Esophagus squamous epithelium (tissue), 5 donors: ENCODE measurements at places on chromosomes 11 and 22.
A peak's percentile ranks its signal among the peaks of the same experiment; 100 is the strongest.

DNA sequence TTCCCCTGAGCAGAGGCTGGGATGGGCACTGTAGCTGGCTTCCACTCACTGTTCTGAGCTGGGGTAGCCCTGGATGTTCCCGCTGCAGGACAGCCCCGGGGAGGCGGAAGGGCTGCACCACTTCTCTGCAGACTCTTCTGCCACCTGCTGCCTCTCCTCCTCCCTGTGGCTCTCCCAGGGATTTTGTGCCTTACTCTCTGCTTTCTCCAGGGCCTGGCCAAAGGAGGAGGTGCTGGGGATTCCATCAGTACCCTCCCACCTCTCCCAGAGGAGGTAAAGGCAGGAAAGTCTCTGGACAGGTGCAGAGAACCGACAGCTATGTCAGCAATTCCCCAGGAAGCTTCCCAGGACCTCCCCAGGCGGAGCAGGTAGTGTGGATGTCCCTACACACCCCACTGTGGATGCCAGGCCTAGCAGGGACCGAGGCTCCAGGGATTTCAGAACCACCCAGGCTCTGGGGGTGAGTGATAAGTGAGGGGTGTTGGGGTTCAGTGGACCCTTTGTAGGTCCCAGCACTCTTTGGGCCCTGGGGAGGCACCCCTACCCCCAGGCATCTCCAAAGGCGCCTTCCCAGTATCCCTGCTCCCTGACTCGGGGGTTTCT, 11.3 kb downstream of the DUSP8 start:
- DNase-seq, result no peak

GRCh38 chr11:20088397-20089225, 71.7 kb downstream of the DBX1 start:
- DNase-seq, result no peak

DNA sequence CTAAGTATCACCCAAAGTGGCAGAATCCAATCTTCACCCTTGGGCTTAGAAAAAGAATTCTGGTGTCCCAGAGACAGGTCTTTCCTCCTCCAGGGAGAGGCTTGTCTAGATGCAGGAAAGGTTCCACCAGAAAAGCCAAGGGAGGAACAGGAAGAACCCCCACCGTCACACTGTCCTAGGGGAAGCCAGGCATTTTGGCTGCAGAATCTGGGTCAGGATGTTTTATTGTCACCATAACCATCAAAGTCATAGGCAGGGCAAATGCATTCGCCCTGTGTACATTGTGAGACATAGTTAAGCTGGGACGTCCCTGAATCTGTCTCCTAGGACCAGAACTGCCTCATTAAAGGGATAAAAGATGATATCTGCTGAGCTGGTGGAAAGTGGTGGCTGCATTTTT, 590.5 kb downstream of the OPCML start:
- no peak for DNase-seq

GRCh38 chr11:48141475-48142122, 75.0 kb upstream of the OR4B1 start:
- no peak for DNase-seq

DNA sequence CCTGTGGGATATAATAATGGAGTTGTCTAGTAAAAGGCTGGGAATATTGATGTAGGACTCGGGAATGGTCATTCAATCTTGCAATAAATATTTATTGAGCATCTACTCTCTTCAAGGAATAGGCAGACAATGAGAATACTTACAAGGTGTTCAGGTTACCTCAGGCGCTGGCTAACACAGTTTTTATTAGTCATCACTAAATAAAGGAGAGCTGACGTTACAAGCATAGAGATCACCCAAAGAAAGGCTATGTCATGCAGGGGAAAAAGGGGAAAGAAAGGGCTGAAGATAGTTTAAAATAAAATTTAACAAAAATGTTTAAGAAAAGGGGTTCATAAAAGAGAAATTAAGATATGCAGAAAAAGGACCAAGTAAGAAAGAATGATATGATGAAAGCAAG, 15.8 kb upstream of the CTSC start:
- DNase-seq, result no peak

- no peak for DNase-seq
Observed at GRCh38 chr11:125365196-125365931, 130.7 kb downstream of the FEZ1 start.

DNA sequence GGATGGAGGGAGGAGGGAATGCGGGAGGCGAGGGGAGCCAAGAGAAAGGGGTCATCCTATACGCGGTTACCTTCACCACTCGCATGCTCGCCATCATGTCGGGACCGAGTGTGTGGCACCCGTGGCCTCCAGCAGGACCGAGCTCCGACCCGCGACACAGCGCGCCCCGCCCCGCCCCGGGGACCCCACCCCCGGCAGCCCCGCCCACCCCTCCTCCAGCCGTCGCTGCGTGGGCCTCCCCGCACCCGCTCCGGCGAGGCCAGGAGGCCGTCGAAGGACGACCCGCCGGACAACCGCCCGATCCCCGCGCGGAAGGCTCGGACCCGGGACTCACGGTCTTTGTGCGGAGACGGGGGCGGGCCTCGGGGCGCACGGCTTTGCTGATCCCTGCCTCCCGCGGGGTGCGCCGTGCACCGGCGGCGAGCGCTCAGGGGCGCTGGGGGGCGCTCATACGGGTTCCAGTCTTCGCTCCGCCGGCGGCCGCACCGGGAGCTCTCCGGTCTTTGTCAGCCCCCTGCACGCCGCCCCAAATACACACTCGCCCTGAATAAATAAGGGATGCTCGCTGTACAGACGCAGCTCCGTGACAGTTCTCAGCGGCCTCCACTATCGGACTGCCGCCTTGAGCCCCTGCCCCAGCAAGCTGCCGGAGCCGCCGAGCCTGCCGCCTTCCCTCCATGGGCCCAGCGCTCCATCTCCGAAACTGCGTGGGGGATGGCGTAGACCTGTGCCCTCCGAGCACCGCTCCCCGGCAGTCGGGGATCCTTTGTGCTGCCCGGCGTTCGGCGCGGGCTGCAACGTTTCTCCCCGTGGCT, at the start of gene UBE2L6:
Gene UBE2L6, minus strand, starts transcription at position 158 of the 815 bp plus-strand sequence. Its CDS starts 61 bp downstream, at position 97.
- peak; percentile 21 for DNase-seq

GRCh38 chr11:2462986-2463765, 18.4 kb downstream of the KCNQ1 start:
- DNase-seq, result no peak

DNA sequence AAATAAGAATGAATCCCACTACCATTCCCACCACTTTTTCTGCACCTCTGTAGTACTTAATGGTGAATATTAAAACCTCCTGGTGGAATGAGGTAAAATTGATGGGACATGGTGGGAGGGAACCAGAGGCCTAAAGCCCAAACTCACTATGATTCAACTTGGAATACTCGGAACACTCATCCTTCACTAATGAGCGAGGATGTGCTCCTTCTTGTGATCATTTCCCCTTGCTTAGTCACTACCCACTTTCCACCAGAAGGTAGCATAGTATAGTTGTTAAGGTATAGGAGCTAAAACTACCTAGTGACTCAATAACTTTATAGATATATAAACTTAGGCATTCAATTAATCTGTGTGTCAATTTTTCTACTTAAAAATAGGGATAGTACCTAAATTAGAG, 728.9 kb downstream of the OPCML start:
- no peak for DNase-seq

GRCh38 chr11:925158-925495, 543 bp upstream of the AP2A2 start:
- no peak for DNase-seq

DNA sequence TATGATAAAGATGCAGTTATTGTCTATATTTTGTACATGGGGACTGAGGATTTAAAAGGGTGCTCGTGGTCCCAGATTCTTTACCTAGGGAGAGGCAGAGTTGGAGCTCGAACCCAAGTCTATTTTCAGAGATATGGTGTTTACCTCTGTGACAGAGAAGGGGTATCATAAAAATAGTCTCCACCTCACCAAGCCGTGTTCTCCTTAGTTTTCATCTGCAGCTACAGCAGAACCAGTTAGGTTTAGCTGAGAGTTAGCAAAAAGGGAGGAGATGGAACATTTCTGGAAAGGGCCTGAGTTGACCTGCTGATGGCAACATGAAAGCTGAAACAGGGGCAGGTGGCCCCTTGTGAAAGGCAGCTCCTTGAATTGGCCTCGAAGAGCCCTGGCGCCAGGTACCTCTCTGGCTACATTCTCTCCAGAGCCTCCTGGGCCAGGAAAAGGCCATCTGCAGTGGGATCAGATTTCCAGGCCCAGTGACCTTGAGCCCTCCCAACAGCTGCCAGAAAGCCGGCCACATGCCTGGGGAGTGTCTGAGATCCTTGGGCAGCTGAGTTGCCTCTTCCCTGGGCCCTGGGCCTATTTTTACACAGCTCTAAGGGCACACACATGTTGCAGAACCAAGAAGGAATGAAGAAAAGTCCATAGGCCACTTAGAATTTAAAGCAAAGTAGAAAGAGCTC, 136.6 kb downstream of the NAV2 start:
- DNase-seq, result no peak

DNA sequence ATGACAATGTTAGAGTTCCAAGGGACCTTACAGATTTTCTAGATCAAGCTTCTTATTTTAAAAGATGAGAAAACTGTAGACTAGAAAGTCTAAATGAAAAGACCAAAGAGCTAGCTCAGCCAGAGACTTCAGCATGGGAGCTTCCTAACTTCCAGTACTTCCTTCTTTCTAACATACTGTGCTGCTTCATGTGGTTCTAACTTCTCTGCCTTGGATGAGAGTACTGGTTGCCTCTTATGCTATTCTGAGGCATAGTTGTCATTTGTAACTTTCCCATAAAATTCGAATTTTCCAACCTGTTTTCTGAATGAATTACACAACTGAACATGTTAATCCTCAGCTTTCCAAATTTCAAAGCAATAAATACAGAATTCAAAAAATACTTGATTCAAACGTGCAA, 1.8 kb downstream of the MTMR2 start:
- no peak for DNase-seq

GRCh38 chr11:44928816-44929215, 21.9 kb downstream of the TP53I11 start:
- DNase-seq, result no peak

GRCh38 chr11:110870816-110871522, 158.7 kb upstream of the ARHGAP20 start:
- DNase-seq, result no peak

DNA sequence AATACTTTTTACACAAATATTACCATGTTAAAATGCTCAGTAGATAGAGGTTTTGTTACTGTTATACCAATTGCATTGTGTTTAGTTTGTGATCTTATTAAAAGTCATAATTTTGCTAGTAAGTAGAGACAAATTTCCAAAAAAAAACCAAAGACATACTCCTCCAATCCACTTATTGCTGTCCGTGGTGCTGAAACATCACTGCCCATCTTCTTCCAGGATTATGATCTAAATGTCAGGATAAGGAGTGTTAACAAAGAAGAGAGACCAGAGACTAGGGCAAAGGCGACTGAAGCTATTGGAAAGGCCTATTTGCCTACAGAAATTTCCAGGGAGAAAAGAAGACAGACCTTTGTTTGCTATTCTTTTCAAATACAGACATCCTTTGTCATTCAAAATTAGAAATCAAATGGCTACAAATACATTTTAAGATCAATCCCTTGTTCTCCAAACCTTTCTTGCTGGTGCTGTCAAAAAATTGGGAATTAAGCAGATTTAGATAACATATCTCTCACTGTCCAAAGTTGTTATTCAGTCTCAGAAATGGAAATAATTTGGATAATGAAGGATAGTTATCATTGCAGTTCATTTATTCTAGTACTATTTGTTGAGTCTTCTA, 199.7 kb downstream of the C11orf91 start:
- DNase-seq, result no peak

DNA sequence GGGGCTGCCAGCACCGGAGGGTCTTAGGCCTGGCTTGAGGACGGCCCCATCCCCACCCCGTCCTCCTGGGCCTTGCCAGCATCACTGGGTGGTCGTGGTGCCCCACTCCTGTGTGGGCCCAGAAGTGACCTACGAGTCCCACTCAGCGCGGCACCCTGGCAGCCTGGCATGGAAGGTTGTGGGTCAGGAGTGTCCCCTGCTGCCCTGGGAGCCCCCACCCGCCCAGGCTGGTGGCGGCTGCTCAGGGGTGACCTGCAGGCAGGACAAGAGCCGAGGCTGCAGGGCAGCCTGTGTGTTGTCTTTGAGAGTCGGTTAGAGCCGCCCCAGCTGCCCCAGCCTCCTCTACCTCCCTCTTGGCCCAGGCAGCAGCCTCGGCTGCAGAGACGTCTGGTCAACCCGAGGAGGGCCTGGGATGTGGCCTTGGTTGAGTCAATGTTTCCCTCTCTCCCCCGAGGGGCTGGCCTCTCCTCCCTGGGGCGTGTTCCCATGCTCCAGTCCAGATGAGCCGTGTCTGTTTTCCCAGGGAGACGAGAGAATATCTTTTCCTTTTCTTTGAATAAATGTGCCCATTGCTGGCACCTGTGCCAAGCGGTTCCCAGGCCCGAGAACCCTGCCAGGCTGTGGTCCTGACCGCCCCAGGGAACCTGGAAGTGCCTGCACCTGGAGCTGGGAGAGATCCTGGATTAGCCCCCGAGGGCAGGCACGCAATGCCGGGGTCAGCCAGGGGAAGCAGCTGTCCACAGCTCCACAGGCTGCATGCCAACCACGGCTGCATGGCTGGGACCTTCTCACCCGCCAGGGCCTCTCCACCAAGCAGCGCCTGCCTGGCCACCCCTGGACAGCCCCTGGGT, 35.7 kb upstream of the MUC5AC start:
- no peak for DNase-seq

DNA sequence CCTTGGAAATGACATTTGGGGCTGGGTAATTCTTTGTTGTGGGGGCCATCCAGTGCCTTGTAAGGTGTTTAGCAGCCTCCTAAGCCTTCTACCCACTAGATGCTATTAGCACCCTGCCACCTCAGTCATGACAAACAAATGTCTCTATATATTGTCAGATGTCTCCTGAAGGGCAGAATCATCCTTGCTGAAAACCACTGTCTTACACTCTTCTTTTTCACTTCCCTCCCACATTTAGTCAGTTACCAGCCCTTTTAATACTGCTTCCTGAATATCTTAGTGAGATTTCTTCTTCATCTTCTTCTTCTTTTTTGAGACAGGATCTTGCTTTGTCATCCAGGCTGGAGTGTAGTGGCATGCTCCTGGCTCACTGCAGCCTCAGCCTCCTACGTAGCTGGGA, 33.1 kb downstream of the TNRC6B start:
- DNase-seq, result no peak

DNA sequence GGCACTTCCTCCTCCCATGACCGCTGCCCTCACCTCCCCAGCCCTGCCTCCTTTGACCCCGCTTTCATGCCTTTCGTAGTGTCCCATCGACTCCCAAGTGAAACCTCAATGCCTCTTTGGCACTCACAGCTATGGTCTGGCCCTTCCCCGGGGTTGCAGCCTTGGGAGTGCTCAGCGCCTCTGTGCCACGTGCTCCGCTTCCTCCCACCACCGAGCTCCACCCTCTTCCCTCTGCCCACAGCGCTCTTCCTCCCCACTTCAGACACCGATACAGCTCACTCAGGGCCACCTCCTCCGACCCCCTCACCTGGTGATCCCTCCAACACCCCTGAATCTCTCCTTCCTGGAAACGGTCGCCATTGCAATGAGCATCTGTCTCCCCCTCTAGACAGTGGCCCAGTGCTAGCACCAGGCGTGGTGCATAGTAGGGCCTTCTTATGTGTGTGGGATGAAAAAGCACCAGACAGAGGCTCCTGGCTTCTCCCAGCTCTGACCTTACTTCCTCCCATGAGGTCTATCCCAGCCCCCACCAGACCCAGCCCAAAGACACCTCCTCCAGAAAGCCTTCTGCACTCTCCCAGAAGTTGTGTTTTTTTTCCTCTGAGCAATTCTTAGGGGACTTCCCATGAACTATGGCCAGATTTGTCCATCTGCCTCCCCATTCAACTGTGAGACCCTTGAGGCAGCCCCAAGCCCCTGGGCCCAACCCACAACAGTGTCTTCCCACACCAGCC, 16.4 kb upstream of the SCGB1A1 start:
- no peak for DNase-seq

- no peak for DNase-seq
Observed at GRCh38 chr11:43994196-43994595, 51.8 kb downstream of the C11orf96 start.

- DNase-seq, result no peak
Observed at GRCh38 chr11:72814286-72815109, at the start of gene ATG16L2. ATG16L2 (plus strand) TSS chr11:72814411; CDS start chr11:72814446, 35 bp downstream.
